ENCODE measurements at places on chromosomes 1 and 21. TPM values are rescaled to one million over a fixed set of nuclear protein-coding genes. Genes with fewer than 3 reads are reported as not detected.

Gene DIO1
- total RNA-seq: not detected

Gene KRTAP7-1
- not detected for total RNA-seq

Gene CASZ1
- total RNA-seq: 35.6 TPM

Gene FYB2
- not detected for total RNA-seq

Gene RUNX1
- total RNA-seq: 92.1 TPM

Gene CLCA1
- not detected for total RNA-seq

Gene NUDT4B
- total RNA-seq: 1.9 TPM

Gene AK4
- 1.6 TPM for total RNA-seq

Gene UMODL1
- 0.04 TPM for total RNA-seq

Gene ZFP69B
- total RNA-seq: 10.4 TPM

Gene KIF26B
- total RNA-seq: 1.7 TPM

Gene GJA8
- total RNA-seq: not detected

Gene C8A
- not detected for total RNA-seq

Gene RNF186
- total RNA-seq: not detected

All from activated B cell treated with CpG ODN at 0.5 μM for 24 hours (primary cell).